ENCODE measurements at places on chromosomes 1 and 21. TPM values are rescaled to one million over a fixed set of nuclear protein-coding genes. Genes with fewer than 3 reads are reported as not detected.

Gene ZNF683
- not detected for total RNA-seq

Gene LEFTY2
- total RNA-seq, result not detected

Gene MEF2D
- 62.5 TPM for total RNA-seq

Gene NUP210L
- total RNA-seq, result 0.10 TPM

Gene CDC14A
- 13.0 TPM for total RNA-seq

Gene TACSTD2
- total RNA-seq, result 0.14 TPM

Gene MTOR
- total RNA-seq, result 32.7 TPM

Gene CASQ2
- not detected for total RNA-seq

Gene NUCKS1
- total RNA-seq, result 173 TPM

Gene RPS6KA1
- total RNA-seq, result 197 TPM

Gene G0S2
- 40.7 TPM for total RNA-seq

Gene DFFA
- 34.4 TPM for total RNA-seq

Gene SLC22A15
- total RNA-seq, result 0.16 TPM

Gene PACC1
- 16.9 TPM for total RNA-seq

Gene PRAMEF5
- not detected for total RNA-seq

Gene LCE6A
- total RNA-seq, result not detected

Gene SPRR4
- total RNA-seq, result not detected

Gene WNT2B
- total RNA-seq, result 0.11 TPM

Gene TRNP1
- not detected for total RNA-seq

Gene CELA2B
- not detected for total RNA-seq

Gene ANKRD34A
- 9.1 TPM for total RNA-seq

Gene AGBL4
- not detected for total RNA-seq

Gene NDC1
- 33.3 TPM for total RNA-seq

Gene RIPK4
- 1.3 TPM for total RNA-seq

Gene FAM76A
- total RNA-seq, result 5.7 TPM

- DNase-seq, result no peak
Measured at GRCh38 chr1:214563881-214564280, 12.5 kb upstream of the PTPN14 start.

GRCh38 chr1:112704391-112704933 is 2.5 kb downstream of the RHOC start:
- no peak for DNase-seq

GRCh38 chr21:32994305-32994704 is 31.4 kb upstream of the OLIG2 start:
- DNase-seq, result no peak

- DNase-seq, result no peak
Measured at GRCh38 chr1:20266642-20267041, 24.0 kb upstream of the VWA5B1 start.

- DNase-seq, result no peak
Measured at GRCh38 chr21:38268864-38269575, 12.2 kb downstream of the KCNJ15 start.

DNA sequence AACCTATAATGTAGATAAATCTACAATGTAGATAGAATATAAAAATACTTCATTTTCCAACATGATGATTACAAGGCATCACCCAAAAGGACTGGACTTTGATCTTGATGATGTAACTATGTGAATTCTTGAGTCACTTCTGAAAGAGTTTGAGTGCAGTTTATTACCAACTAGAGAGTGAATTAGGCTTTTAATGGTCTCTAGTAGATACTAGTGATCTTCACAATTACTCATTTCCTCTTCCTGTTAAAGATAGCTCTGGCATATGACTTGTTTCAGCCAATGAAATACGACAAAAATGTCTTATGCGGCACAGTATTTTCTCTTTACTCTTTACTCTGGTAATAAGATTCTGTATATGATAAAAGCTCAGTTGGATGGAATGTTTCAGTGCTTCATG is 1588.1 kb upstream of the B3GALT2 start:
- DNase-seq, result no peak

GRCh38 chr1:231866392-231867331 is 240.1 kb downstream of the DISC1 start:
- DNase-seq, result no peak

GRCh38 chr1:200173097-200173618 is 145.6 kb downstream of the NR5A2 start:
- DNase-seq, result no peak

DNA sequence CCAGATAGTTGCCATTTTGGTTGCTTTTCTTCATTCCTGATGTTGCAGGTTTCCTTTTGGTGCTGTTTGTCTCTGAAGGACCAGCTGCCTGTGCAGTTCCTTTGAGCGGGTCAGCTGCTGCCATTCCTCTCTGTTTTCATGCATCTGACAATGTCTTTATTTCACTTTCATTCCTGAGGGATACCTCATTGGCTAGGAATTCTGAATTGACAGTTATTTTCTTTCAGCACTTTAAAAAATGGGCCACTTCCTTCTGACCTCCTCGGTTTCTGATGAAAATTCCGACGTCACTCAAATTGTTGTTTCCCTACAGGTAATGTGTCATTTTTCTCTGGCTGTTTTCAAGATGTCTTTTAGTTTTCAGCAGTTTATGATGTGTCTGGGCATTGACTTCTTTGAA is 24.8 kb downstream of the CCSAP start:
- DNase-seq, result no peak

DNA sequence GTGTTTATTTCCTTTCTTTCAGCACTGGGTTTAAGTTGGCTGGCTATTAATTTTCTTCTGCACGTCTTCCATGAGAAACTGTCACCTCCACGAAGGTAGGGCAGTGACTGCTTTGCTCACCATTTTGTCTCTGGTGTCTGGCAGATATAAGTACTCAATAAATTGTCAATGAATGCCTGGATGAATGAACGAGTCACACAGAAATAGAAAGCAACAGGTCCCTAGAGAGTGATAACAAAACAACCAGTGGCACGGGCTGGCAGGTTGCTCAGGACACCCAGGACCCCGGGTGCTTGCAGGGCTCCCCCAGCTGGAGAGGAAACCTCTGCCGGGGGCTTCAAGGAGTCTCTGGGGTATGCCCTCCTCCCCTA is 3.2 kb upstream of the MYOC start:
- DNase-seq, result no peak

- DNase-seq, result no peak
Measured at GRCh38 chr1:169727307-169727706, 6.6 kb downstream of the SELE start.

DNA sequence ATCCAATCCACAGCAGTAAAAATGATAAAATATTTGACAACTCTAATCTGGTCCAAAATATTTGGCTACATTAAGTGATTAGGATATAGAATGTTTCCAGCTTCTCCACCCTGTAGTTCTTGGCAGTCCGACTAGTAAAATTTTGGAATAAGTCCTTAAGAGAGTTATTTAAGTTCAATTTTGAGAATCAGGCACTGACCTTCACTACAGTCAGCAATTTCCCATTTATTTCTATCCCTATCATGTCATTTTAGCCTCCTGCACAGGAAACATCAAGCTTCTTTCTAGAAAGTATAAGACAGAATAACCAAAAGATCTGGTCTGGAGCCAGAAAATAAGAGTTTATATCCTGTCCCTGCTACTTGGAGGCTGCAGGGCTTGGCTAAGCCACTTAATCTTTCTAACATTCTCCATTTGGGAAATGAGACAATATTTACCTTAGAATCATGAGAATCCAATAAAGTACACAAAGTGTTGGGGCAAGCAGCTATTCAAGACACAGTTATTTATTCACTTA is 162.2 kb downstream of the DPYD start:
- DNase-seq, result no peak

DNA sequence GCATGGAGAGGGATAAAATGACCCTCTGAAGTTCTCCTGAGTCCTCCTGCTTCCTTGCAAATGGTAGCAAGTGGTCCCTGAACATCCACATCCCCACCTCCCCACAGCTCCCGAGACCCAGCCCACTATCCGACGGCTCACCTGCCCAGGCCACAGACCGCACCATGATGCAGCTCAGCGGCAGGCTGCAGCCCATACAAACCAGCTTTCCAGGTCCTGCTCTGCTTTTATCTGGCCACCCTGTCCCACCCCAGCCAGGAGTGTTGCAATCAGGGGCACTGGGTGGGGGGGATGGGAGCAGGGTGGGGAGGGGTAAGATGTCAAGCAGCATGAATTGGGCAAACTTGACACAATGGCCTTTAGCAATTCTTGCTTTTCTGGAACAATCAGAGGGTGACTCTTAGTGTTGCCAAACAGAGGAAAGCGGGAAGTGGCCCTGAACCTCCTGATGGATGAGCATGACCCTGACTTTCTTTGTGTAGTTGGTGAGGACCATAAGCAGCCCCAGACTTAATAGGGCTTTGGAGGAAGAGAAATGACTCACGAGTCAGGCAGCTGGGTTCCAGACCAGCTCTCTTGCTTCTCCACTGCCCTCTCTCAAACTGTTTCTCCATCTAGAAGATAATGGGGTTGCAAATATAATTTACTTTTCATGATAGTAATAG is at the start of gene CHIT1:
Gene CHIT1 (minus strand): TSS at position 203 of the 665 bp plus-strand sequence. CDS start 37 bp downstream, at position 166.
- no peak for DNase-seq

- no peak for DNase-seq
Measured at GRCh38 chr21:45234127-45234526, 53.6 kb downstream of the POFUT2 start.

DNA sequence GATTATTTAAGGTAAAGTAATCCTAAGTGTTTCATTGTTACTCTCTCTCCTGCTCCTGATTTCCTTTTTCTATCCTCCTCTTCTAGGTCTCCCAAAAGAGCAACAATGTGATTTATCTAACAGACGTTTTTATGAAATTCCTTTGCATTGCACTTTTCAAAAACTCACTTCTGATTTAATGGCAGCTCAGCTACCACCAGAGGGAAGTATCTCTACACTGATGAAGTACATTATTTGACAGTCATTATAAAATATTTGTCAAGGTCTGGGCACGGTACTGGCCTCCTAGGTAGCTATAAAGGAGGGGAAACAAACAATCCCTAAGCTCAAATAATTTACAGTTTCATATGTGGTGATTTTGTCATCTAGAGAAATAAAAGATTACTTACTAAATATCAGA is 15.6 kb downstream of the TMPRSS15 start:
- DNase-seq, result no peak

GRCh38 chr1:107992347-107992746 is 27.4 kb upstream of the VAV3 start:
- no peak for DNase-seq

GRCh38 chr1:184222652-184223052 is 164.2 kb upstream of the C1orf21 start:
- DNase-seq, result no peak

DNA sequence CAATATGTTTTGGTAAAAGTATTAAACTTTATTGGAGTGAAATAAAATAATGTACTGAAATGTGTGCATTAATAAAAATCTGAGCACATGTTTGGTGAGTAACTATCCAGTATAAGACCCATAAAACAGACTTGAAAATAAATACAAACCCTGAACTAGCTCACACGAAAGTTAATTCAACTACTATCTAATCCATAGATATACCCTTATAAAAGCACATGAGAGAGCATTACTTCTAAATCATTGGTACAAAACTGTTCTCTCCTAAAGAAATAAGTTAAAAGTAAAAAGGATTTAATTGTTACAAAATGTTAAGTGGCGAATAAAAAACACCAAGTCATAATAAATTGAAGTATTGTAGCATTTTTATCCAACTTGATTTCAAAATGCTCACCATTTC is 295.6 kb downstream of the PTPRC start:
- DNase-seq, result no peak

- no peak for DNase-seq
Measured at GRCh38 chr1:100036718-100037655, 67.2 kb downstream of the SLC35A3 start.

GRCh38 chr1:228022571-228023293 is 15.9 kb downstream of the WNT3A start:
- no peak for DNase-seq

DNA sequence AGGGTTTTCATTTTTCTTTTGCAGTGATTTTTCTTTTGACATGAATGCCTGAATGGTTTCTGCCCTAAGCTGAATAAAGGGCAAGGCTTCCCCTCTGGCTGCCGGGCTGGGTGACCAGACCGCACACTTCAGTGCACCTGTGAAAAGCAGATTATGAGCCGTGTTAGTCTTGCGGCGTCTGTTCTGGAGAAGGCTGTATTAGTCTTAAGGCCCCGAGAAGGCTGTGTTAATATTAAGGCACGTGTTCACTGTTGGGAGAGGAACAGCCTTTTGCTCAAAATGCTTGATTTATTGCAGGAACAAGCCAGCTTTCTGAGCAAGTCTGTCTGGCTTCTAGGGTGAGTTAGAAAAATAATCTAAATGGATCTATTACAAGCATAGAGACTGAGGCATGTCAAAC is 54.7 kb upstream of the DNAH14 start:
- DNase-seq, result no peak

- no peak for DNase-seq
Measured at GRCh38 chr1:1833916-1834325, 55.7 kb upstream of the NADK start.

DNA sequence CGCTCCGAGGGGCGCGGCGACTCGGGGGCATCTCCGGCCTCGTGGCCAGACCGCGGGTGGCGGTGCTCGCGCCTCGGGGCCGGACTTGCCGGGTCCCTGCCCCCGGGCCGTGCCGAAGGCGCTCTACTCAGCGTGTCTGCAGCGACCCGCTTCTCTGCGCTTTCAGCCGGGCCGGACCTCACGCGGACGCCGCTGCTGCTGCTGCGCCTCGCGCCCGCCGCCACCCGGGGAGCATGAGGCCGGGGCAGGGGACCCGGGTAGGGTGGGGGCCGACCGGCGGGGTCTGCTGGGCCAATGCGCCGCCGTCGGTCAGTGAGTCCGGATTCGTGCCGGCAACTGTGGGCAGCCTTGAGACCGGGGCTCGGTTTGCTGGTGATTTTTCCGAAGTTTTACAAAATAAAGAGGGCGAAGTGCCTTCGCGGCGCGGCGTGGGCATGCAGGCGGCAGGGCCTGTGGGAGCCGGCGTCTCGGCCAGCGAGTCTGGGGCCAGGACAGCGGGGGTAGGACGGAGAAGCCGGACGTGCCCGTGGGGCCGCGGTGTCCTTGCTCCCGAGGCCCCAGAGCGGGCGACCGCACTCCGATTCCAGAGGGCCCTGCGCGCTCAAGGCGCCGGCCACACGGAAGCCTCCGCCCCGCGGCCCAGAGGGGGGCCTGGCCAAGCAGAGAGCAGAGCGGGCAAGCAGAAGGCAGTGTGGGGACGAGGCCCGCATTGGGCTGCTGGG is 749 bp downstream of the FAM163A start:
- DNase-seq, result no peak

- no peak for DNase-seq
Measured at GRCh38 chr1:42888013-42888633, 41.7 kb downstream of the ZNF691 start.

- no peak for DNase-seq
Measured at GRCh38 chr1:211326140-211326527, 499 bp upstream of the TRAF5 start.

- no peak for DNase-seq
Measured at GRCh38 chr1:219138747-219139146, 34.9 kb upstream of the LYPLAL1 start.

GRCh38 chr1:2060072-2060471 is 9.9 kb downstream of the PRKCZ start:
- no peak for DNase-seq

GRCh38 chr1:241551759-241552638 is 19.8 kb downstream of the KMO start:
- DNase-seq, result peak; percentile 56

Measured in activated naive CD4-positive, alpha-beta T cell treated with anti-CD3 and anti-CD28 coated beads, Interleukin-2, amount 50 U/mL, for 72 hours (primary cell).